T follicular helper cell (primary cell): ENCODE measurements at places on chromosomes 3 and 15.

DNA sequence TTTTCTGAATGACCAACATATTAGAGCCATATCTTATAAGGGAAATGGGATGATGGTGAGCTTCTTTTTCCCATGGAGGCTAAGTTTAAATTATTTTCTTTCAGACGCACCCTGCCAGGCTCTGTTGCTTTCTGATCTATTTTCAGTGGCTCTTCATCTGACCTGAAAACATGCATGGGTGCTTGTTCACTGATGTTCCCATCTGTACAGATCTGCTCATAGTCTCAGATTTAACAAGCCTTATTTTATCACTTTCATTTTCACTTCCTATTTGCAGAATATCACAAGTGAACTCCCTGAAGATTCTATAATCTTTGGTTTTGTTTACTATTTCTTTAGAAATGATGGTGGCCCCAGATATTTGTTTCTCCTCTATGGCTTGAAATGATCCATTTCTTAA is 31.1 kb upstream of the SUCLG2 start:
- DNase-seq = no peak

DNA sequence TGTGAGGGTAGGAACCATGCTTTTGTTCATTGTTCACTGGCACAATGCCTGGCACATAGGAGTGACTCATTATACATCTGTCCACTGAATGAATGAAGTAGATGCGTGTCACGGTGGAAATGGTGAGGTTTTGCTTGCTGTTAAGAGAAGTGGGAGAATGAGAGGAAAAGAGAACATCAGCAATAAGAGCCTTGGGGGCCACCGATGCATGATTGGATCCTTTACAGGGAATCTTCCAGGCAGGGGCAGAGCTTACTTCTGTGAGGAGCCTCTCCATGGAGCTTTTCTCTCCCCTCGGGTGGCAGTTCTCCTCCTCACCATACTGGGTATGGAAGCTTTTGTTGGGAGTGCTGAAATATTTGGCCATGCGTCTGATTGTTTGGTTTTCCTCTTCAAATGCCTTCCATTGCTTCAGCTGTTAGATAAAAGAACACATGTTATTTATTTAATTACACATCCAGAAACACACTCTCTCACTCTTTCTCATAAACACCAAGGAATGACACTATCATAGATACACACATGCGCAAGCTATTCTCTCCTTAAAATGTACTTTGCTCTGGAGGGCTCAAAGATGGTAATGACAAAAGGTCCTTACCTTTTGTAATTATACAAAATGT is 78.9 kb upstream of the GSK3B start:
- no peak for DNase-seq

- DNase-seq = no peak
Observed at GRCh38 chr3:138078096-138078495, 37.3 kb downstream of the DZIP1L start.

GRCh38 chr15:65688462-65688861 is 66.7 kb downstream of the SLC24A1 start:
- no peak for DNase-seq

DNA sequence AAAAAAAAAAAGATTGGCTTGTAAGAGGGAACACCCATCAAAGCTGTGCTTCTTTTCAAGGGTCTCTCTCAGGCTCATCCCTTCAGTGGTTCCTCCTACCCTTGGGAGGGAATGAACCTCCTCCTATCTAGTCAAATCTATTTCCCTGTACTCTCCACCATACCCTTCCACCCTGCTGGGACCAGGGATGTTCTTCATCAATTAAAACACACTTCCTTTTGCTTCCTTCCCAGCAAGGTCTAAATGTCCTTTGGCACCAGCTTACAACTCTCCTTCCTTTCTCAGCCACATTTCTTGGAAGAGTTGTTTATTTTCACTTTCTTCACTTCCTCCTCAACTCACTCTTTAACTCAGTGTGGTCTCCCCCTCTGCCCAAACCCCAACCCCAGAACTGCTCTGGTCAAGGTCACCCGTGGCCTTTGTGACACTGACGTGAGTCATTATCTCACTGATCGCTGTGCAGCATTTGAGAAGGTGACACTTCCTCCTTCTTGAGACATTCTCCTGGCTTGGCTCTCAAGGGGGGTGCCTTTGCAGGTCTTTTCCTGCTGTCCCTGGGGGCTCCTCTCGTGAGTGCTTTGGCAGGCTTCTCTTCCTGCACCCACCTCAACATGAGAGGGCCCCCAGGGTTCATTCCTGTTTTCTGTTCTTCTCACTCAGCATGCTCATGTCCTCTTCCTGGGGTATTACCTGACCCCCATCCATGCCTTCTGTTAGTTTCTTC is 210.5 kb upstream of the TLE3 start:
- DNase-seq = no peak

GRCh38 chr15:41486286-41486685 is 7.4 kb upstream of the ITPKA start:
- no peak for DNase-seq
